ENCODE measurements at places on chromosomes 12 and 14. TPM values are rescaled to one million over a fixed set of nuclear protein-coding genes. Genes with fewer than 3 reads are reported as not detected.

Gene CNTN1
- 3.6 TPM for total RNA-seq

Gene POU6F1
- 2.4 TPM for total RNA-seq

Gene SLC4A8
- total RNA-seq, result 3.2 TPM

Gene KIF5A
- total RNA-seq, result 0.59 TPM

Gene CCDC88C
- total RNA-seq, result 0.59 TPM

Gene RPS6KL1
- total RNA-seq, result 0.59 TPM

Gene CLEC12A
- not detected for total RNA-seq

Gene PLXNC1
- 2.3 TPM for total RNA-seq
